EH (cell line): ENCODE measurements at places on chromosomes 11 and 22.
A peak's percentile ranks its signal among the peaks of the same experiment; 100 is the strongest.

DNA sequence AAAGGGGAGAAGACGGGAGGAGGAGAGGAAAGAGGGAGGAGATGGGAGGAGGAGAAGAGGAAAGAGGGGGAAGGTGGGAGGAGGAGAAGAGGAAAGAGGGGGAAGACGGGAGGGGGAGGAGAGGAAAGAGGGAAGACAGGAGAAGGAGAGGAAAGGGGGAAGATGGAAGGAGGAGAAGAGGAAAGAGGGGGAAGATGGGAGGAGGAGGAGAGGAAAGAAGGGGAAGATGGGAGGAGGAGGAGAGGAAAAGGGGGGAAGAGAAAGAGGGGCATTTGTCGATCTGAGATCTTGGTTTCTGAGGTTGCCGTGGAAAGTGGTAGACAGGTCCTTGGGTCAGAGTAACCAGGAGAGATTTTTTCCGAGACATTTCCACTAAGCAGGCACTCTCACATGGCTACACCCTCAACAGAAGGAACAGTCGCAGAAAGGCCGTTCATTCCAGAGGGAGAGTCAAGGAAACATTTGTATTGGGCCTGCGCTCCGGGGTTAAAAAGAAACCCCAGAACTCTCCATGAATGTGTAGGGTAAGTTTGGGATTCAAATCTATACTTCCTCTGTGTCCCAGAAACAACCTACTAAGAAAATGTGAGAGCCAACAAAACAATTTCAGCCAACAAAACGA lies 39.8 kb upstream of the CARS1 start:
- DNase-seq, result no peak

GRCh38 chr11:69333149-69333710 lies 39.3 kb downstream of the MYEOV start:
- no peak for DNase-seq

- DNase-seq, result no peak
These were observed 158.8 kb downstream of the TTC17 start for GRCh38 chr11:43517518-43517917.

DNA sequence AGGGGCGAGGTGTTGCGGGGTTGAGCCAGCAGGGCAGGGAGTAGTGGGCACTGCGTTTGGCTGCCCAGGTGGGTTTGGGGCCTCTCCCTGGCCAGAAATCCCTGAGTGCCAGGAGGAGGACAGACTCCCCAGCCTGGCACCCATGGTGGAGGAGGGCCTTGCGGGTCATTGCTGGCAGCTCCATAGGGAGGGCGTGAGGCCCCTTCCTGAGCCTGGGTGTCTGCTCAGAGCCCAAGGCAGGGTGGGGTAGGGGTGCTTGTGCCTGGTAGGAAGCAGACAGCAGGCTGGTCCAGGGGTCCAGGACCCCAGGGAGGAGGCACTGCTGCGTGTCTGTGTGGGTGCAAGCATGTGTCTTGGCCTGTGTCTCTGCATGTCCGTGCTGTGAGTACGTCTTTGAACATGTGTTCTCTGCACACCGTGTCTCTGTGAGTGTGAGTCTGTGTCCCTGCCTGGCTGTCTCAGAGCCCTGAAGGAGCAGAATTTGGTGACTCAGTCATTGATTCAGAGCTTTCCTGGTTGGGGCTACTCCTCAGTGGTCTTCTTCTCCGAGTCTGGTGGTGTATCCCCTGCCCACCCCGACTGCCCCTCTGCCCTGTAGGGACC lies 3.9 kb downstream of the TSPAN4 start:
- peak; percentile 60 for DNase-seq

- DNase-seq, result no peak
These were observed 28.7 kb downstream of the ARAP1 start for GRCh38 chr11:72723508-72723907.
